Activated CD4-positive, alpha-beta T cell treated with anti-CD3 and anti-CD28 coated beads for 48 hours (primary cell): ENCODE measurements at places on chromosomes 4 and X.

- DNase-seq: no peak
These were observed 34.6 kb downstream of the SEPTIN11 start for GRCh38 chr4:76984127-76984526.

- DNase-seq: no peak
These were observed 85.7 kb downstream of the ADRA2C start for GRCh38 chr4:3851881-3852280.

GRCh38 chr4:1418494-1419285, 12.4 kb upstream of the NKX1-1 start:
- DNase-seq: no peak

DNA sequence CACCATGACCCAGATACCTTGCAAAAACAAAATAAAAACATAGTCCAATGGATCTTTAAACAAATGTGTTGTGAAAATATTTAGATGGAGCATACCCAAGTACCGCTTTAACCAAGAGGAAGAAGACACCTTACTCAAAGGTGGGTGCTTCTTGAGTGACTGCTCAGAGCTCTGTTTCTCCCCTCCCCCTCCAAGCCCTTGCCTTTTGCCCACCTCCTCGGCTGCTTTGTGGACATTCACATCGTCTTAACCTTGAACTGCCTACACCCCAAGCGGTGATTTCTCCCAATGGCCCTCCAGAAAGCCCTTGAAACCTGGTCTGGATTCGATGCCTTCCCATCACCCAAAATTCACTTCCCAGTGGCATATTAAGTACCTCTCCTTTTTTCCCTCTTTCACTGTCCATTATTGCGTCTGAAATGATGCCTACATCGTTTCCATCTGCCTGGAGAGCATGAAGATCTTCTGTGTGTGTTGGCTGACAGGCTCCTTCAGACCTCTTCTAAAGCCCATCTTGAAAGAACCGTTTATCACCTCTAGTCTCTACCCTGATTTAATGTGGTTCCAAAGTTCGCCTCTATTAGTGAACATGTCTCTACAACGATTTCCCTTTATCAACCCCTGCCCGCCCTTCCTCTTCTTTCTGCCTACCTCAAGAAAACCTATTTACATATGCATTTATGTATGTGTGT, 968 bp downstream of the GPRIN3 start:
- no peak for DNase-seq

GRCh38 chr4:116953947-116954346, 131.4 kb downstream of the TRAM1L1 start:
- no peak for DNase-seq

DNA sequence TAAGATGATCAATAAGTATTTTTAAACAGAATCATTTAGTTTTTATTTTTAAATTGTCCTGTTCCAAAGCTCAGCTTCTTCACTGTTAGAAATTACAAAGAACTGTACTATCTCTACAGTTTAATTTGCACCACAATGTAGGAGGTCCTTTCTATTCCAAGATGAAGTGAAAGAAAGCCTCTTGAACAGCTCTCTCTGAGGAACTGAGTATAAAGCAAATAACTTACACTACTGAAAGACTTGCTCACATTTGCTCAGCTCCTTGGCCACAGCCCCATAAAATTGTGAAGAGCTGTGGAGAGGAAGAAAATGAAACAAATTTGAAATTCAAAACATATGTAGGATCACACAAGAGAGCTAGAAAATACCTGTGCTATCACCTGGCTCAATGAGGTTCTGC, 68.6 kb downstream of the ENPEP start:
- DNase-seq: no peak

DNA sequence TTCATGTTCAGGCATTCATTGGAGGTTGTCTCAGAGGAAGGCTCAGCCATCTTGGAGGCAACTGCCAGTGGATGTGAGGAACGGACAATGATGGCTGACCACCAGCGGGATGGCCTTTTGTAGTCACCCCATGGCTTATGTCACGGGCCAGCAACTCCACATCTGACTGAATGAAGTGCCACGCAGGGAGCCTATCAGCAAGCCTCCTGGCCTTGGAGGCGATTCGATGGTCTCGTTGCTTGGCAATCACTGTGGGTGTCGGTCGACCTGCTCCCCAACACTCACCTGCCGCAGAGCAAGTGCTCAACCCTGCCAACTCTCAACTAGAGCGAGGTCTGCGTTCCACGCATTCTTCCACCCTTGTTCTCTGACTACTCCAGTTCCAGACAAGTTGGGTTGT, 7.4 kb downstream of the H2BW2 start:
- DNase-seq: no peak

DNA sequence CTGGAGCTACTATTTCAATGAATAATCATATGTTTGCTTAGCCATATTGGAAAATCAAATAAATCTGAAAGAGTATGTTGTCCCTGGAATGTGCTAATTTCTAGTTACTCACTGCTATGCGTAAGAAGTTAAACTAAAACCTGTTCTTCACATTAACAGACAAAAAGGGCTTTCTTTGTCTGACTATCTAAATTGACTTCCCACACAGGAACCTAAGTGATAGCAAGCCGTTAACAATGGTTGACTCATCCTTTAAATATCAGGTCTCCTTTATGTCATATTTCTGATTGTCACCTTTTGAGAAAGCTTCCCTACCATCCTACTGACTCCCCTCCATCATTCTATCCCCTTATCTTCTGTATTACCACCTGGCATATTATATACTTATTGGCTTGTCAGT, 81.4 kb downstream of the AMELX start:
- no peak for DNase-seq
